CD4-positive, alpha-beta T cell treated with Interleukin-21 for 1 hour (primary cell): ENCODE measurements at places on chromosomes 2 and 18.

DNA sequence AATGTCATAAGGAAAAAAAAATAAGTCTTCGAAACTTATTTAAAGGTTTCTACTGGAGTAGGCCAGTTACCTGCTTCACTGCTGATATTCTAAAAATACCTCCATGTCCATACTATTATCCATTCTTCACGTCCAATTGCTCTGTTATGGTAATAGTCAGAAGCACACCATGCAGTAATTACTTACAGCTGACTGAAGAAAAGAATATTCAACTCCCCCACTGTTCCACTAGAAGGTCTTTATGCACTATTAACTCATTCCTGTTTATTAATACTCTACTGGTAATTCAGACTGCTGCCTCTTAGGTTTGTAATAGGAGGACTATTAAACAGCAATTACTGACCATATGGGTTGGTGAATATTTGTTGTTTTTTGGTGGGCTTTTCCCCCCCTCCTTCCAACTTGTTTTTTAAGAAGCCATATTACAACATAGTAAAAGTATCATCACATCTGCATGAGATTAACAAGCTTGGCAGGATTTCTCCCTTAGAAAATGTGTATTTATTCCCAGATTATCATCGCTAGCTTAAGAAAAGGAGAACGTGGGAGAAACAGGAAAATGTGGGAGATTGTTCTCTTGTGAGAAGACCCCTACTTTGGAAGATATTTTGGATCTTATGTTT, 806.4 kb upstream of the FANCL start:
- no peak for DNase-seq

- peak; percentile 26 for DNase-seq
These were observed 5.5 kb downstream of the CEBPZOS start for GRCh38 chr2:37201766-37202165.

- no peak for DNase-seq
These were observed 102.4 kb downstream of the CACNB4 start for GRCh38 chr2:151996243-151997003.

DNA sequence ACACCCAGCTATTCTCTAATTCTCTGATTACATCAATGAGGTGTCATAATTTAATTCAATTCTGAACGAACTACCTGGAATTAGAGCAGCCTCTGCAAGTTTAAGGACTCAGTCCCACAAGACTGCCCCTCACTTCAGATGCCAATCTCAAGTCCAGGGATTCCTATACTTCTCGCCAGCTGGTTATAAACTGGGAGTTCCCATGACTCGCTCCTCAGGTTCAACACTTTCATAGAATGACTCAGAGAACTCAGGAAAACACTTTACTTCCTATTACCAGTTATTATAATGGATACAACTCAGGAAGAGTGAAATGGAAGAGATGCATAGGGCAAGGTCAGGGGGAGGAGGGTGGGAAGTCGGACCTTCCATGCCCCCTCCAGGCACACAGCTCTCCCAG, 112.3 kb upstream of the ATP5MC3 start:
- no peak for DNase-seq

DNA sequence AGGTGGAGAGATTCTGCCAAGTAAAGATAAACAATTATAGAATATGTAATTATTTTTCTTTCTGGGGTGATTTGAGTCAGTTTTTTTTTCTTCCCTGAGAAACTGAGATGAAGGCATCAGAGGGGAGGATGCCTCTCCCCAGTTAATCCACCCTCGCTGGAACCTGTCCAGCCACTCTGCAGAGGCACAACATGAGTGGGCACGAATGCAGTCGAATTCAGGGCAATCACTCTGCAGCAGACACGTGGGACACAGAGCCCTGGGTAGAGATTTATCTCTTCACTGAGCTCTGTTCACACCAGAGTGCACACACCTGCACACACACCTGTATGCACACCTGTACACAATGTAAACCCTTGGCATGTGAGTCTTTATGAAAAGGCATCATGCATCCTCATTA, 154.2 kb downstream of the DCDC2C start:
- DNase-seq: no peak
